Right hindlimb (tissue), 1 donor: ENCODE measurements at places on chromosomes 12 and 14.

DNA sequence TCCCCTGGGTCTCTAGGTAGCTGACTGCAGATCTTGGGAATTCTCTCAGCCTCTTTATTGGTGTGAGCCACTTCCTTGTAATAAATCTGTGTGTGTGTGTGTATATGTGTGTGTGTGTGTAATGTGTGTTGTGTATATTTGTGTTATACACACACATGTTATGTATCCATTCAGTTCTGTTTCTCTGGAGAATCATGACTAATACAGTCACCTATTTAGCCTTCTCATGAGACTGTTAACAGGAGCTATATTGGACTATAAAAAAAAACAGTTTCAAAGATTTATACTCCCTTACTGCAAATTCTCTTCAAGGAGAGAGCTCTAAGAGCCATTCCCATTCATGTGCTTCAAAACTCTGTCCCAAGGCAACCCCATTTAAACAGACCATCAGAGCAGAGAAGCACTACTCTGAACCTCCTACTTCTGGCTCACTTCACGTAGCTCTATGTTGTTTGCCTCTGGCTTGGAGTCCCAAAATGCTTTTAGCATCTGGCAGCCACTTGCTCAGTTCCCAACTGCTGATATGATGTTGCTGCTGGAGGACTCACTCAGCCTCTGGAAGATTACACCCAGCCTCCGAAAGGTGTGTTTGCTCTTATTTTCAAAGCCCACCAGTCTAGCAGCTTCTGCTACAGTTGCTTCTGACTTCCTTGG, 48.7 kb upstream of the KITLG start:
- DNase-seq: no peak

DNA sequence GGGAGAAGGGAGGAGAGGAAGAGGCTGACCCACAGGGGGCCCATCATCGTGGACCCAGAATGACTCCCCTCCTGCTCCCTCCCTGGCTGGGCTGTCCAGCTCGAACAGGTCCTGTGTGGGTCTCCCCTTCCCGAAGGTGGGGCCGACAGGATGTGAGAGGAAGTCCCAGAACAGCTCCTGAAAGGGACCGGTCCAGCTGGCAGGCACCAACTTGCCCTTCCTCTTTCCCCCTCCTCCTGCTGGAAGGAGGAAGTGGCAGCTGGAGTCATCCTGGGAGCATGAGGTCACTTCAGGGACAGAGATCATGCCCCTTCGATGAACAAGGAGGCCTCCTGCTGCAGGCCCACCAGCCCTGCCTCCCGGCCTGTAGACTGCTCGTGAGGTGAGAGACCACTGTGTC, 35.0 kb upstream of the BEGAIN start:
- DNase-seq: peak; percentile 24

DNA sequence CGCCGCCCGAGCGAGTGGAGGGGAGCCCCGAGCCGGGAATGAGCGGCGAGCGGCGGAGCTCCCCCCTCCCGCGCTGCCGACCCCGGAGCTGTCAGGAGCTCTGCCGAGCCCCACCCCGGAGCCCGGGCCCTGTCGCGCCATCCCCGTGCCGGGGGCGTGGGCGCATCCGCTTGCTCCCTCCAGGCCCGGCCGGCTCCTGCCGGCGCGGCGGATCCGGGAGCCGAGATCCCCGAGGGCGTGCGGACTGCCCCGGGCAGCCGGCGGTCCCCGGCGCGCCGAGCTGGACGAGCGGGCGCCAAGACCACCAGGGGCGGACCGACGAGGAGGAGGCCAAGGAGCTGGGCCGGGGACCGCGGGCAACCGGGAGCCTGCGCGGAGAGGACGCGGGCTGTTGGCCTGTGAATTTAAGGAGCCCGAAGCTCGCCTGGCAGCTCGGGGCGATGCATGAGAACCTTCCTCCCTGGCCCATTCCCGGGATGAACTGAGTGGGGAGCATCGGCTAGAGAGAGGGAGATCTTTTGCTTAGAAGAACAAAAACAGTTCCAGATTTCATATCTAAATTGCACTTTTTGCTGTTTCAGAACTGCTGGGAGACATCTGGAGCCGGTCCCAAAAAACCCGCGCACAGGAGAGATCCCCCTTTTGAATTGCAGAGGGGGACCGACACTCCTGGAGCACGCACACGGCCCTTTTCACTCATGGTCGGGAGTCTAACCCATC, 2.0 kb downstream of the PTHLH start:
- peak; percentile 64 for DNase-seq

DNA sequence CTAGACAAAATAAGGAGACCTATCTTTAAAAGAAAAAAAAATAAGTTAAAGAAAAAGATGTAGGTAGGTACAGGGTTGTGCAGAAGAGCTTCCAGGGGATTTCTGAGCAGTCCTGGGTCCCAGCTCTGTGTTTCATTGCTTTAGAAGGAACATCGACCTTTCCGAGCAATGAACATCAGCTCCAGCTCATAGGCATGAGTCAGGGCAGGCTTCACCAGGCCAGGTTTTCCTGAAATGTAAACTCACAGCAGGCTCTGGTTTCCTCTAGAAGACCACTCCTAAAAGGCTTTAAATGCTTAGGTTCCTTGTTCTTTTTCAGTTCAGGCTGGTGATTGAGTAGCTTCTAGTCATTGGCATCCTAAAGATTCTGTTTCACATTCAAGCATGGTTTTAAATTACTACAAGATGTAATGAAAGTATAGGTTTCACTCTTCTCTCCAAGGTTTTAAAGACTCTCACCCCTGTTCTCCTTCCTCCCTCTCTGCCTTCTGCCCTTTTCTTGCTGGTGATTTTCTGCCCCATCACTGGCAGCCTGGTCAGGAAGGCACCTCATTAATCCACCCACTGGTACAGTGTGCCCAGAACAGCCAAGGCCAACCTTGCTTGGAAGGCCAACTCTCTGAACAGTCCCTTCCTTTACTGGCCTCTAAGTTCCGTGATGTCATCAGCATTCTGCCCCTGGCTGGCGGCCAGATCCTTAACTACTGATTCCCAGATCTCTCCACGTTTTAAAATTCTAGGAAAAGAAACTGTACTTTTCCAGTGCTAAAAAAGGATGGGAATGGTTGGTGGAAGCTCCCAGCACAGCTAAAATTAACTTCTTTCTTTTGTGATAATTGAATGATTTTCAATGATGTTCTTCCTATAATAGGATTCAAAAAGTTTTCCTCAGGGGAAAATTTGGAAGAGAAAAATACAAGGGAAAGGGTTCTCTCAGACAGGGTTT, 109.4 kb upstream of the HIF1A start:
- peak; percentile 88 for DNase-seq

GRCh38 chr12:15580431-15580830, 208.8 kb downstream of the EPS8 start:
- DNase-seq: no peak

GRCh38 chr12:122505419-122506051, 4.8 kb upstream of the ZCCHC8 start:
- no peak for DNase-seq

- DNase-seq: no peak
Measured at GRCh38 chr14:85438001-85438400, 91.9 kb upstream of the FLRT2 start.

DNA sequence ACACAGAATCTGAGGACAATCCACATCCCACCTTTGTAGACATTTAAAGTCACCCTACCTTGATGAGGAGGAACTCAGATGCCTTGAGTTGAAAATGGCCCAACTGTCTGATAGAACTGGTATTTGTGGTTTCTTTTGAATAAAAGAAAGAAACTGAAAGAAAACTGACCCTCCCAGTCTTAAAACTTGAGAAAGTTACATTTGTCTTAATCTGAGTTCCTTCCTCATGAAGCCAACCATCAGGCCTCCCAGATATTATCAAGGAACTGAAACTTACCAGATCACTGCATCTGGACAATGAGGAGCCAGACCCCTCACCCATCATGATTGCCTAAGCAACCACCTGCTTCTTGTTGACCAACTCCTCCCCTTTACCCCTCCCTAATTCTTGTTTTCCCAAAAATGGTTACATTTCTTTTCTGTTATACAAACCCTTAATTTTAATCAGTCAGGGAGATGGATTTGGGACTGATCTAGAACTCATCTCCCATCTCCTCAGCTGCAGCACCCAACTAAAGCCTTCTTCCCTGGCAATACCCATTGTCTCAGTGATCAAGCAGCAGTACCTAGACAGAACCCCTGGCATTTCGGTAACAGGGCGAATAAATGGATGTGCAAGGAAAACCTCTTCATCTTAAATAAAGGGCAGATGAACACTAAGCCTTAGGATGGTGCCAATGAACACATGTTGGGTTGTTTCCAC, 72.0 kb upstream of the RESF1 start:
- no peak for DNase-seq

DNA sequence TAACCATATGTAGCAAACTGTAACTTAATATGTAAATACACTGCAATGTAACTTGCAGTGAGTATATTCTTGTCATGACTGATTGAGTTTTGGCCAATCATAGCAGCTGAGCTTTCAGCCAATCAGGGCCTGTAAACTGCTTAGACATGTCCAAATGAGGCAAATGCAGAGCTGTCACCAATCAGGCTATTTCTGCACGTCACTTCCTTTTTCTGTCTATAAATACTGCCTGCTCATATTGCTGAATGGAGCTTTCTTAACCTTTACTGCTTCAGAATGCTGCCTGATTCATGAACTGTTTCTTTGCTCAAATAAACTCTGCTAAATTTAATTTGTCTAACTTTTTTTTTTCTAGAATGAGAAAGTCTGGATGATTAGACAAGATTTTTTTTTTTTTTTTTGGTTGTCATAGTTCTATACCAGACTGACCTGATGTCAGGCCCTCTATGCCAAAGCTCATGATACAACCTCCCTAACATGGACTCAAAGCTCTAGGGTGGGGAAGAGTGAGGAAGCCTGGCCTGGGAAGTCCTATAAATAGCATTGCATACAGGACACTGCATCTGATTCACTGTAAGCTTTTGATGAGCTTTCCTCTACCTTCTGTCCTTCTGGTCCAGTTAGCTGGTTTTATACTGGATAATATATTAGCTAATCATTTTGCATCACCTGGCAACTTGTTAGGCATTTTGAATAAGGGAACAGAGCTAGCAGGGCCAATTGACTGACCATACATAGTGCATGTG, 12.0 kb downstream of the MGP start:
- no peak for DNase-seq

DNA sequence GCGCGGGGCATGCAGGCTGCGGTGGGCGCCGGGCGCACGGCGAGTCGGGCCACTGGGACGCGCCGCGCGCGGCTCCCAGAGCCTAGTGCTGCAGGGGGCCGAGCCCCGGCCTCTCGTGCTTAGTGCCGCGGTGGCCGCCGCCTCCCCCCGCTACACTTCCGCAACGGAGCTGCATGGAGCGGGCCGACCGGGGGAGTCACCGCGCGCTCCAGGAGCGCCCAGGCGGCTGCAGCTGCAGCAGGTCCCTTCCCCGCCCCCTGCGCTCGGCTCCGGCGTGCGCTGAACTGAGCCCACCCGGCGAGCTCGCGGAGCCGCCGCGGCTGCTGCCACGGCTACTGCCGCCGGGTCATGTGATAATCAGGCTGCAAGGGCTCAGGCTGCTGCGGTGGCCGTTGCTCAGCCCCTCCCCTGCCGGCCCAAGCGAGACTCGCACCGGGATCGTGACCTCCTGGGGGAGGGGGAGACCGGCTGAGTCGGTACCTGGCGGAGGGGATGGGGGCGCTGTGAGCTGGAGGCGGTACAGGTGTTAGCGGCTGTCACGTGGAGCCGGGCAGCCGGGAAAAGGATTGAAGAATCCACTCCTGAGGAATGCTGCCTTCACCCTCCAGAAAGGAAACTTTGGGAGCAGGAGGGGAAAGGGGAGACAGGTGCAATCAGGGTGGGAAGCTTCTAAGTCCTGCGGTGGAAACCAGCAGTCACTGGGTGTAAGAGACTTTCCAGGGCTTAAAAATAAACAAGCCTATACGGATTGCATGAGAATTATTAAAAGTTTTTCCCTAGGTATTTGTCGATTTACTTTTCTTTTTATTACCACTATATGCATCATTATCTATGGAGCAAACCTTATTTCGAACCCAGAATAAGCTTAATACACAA, at the start of gene PPM1H:
Gene PPM1H (minus strand): TSS at position 352 of the 876 bp plus-strand sequence. CDS start 414 bp downstream, outside the sequence.
- no peak for DNase-seq

DNA sequence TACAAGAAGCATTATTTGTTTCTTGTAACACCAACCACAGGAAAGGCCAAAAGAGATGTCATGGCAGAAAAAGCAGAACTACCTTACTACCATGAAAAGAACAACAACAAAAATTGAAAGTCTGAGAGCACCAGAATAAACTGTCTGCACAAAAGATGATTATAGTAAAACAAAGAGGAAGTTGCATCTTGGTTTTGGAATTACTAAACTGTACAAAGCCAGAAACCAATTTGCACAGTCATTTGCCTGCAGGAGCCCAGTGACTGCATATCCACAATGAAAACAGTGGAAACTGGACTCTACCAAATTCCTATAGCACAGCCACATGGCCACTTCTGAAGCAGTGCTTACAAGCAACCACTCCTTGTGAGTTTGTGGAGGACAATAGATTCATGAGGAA, 276.2 kb downstream of the SSPN start:
- no peak for DNase-seq
